Brain (organoid and tissue), 16 donors: ENCODE measurements at places on chromosomes 6 and 20.
A peak's percentile ranks its signal among the peaks of the same experiment; 100 is the strongest.

DNA sequence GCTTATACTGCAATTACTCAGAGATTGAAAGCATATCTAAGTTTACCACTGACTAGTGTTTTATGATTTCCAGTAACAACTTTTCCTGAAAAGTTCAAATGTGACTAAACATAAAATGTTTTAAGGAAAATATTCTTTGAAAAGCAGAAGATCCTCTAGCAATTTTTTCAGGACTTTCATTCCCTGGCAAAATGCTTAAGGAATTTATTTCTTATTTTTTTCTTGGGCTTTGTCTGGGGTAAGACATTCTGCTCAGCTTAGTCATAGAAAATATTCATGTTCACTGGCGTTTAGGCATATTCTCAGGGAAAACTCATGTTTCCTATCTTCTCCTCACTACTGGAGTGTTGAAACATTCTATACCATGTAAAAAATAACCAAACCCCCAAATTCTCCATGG lies 235.3 kb upstream of the CEP162 start:
- no peak for DNase-seq

DNA sequence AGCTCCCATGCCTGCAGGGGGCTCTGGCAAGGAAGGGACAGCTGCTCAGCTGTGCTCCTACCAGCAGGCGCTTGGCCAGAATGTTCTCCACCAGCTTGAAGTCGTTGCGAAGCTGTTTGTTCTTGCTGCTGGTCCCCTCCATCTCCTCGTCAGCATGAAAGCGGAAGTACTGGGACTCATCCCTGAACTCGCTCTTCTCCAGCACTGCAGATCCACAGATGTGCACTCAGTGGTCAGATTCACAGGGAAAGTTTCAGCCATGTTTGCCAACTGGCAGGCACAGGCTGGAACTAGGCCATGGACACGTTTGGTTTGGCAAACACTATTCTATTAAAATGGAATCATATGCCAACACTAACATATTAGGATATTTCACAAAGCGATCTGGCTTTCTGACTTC lies 167.9 kb downstream of the PREX1 start:
- no peak for DNase-seq

DNA sequence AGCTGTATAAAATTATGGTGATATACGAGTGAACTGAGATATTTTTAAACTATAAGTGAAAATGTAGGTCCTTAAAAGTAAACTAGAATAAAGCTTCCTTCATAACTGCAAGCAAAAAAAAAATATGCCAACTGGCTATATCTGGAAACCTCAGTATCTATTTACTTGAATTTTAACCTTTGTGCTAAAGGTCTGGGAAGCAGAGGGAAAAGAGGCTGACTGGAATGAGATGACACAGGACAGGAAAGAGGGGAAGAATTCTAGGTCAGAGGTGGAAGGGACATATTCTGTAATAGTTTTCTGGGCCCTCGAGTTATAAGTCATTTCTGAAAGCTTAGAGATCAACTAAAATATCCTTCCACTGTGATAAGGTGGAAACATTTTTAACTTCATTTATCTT lies 46.8 kb downstream of the AIG1 start:
- DNase-seq, result no peak

DNA sequence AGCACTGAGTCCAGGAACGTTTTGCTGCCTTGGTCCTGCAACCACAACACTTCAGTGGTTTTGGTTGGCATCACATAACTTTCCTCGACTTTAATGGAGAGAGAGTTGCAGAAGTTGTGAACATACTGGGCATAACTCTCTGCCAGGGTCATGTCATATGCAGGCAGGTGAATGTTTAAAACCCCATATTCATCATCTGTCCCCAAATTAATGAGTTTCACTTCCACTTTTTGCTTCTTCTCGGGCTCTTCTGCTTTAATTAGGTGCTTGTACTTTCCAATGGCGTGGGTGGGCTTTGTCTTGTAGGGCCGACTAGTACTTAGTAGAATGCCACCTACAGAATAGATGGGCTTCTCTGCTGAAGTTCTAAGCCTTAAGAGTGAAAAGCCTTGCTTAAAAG lies 45.2 kb upstream of the TFAP2A start:
- DNase-seq, result no peak

DNA sequence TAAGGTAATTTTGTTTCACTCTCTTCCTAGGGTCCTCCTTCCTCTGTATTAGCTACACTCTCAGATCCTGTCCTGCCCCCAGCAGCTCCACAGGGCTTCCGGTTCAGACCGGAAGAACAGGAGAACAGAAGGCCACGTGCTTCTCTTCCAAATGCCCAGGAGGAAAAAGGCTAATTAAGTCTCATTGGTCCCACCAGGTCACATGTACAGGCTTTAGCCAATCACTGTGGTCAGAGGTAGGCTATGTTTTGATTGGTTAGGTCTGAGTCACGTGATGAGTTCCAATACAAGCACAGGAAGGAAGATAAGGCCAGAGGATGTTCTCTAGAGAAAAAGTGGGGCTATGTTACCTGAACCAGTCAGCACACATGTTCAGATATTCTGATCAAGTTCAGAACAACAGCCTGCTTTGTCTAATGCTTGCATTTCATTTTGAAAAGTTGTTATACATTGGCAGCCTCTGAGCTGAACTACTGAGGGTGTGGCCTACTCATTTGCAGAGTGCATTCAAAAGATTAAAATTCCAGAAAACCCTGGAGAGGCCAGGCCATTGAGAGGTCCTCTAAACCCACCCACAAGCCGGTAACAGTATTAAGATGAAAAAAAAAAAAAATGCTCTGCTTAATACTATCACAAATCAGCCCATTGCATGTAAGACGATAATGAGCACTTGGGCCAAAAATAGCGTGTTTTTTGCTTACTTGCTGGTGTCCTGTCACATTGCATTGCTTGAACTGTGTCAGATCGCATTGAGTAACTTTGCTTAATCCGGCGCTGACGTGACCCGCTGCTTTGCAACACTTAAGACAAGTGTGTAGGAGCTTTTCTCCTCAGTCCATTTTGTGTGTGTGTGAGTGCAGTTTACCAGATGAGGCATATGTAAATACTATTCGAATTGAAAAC lies 170.3 kb downstream of the TSHZ2 start:
- DNase-seq, result no peak

DNA sequence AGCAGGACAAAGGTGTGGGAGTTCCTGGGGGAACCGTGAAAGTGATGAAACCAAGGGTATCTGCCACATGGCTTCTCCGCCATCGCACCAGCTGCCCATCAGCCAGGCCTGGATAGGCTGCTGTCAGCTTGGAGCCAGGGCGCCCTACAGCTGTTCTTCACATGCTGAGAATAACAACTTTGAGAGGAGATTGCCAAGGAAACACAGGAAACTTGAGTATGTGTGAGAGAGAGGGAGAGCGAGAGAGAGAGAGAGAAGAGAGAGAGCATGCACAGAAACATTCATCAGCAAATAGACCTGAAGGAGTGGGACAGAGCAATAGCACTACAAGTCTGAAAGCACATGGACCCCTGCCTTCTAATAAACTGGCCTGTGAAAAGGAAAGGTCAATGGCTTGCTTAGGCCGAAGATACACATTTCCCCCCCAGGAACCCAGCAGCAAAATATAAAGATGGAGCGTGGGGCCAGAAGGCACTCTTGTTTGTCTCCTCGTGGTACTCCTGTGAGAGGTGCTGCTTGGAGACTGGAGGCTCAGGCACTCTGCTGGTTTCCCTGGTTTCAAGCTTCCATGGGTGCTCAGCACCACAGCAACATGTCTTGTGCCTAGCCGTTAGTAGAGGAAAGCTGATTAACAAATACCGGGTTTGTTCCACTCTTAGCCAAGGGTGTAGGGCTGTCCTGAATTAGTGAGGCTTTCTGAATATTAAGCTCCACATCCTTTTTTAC lies 53.0 kb downstream of the SNAP25 start:
- peak; percentile 15 for DNase-seq

- peak; percentile 61 for DNase-seq
Observed at GRCh38 chr6:129314575-129314974, 395.4 kb downstream of the ARHGAP18 start.
